ENCODE measurements at places on chromosomes 11 and 22.

GRCh38 chr22:48574776-48575617 lies 1252.7 kb downstream of the BRD1 start:
- no peak for DNase-seq

DNA sequence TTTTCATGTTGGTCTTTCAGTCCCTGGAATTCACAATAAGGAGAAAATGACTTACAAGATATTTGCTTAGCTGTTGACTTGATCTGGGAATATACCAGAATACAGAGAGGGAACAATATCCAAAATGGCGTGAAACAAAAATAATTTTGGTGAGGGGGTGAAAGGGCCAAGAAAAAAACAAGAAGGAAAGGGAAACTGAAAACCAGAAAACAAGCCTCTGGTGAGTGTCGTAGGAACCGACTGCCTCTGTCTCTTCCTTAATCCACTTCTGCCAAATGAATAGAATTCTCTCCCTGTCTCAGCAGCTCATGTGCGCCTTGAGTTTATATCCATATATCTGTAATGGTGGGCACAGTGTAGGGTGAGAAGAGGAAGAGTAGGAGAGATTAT lies 367.6 kb downstream of the ETS1 start:
- no peak for DNase-seq

GRCh38 chr11:33507967-33508366 lies 192.7 kb downstream of the C11orf91 start:
- DNase-seq, result no peak

- no peak for DNase-seq
Observed at GRCh38 chr11:33063326-33063881, 24.0 kb downstream of the TCP11L1 start.

- no peak for DNase-seq
Observed at GRCh38 chr11:36376009-36376887, 80.2 kb downstream of the PRR5L start.

- DNase-seq, result no peak
Observed at GRCh38 chr11:38593649-38594048, 1995.6 kb upstream of the RAG2 start.

GRCh38 chr11:67276781-67277230 lies 10.5 kb downstream of the GRK2 start:
- DNase-seq, result no peak

- DNase-seq, result no peak
Observed at GRCh38 chr11:130369141-130369691, 54.5 kb upstream of the ZBTB44 start.

- peak; percentile 38 for DNase-seq
Observed at GRCh38 chr22:36546092-36546804, 17.3 kb upstream of the EIF3D start.

DNA sequence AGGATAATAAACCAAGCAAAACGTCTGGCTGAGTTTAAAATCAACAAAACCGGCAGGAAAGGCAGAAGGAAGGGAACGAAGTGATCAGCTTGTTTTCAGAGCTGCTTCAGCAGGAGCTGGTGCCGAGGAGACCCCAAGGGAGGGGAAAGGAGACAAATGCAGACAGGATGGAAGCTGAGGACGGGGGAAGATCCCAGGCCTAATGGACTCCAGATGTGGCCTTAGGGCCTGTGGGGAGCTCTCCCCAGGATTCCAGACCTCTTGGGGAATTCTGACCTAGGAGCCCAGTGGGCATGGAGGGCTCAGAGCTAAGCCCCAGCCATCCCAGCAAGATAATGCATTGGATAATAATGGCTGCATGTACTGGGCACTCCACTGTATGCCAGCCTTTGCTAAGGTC lies 211.4 kb upstream of the NARS2 start:
- DNase-seq, result no peak

DNA sequence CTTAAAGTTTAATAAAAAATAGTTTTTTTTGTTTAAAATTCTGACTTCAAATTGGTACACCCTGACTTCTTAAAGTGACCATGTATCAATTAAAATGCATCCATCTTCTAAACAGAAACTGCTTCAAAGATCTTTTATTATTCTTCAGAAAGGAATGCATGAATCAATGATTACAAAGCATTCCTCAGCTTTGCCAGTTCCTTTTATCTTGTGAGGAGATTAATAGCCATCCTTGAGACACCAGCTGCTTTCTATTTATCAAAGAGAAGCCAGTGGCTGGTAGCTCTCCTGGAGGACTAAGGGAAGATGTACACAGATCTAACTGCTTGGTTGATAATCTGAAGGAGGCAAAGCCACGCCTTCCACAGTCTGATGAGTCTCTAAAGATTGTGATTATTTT lies 2222.5 kb downstream of the LRRC4C start:
- DNase-seq, result no peak

- no peak for DNase-seq
Observed at GRCh38 chr11:72741429-72741833, 10.8 kb downstream of the ARAP1 start.

GRCh38 chr11:122723106-122723505 lies 67.6 kb downstream of the UBASH3B start:
- no peak for DNase-seq

GRCh38 chr11:72670041-72670440 lies 4.2 kb downstream of the PDE2A start:
- no peak for DNase-seq

DNA sequence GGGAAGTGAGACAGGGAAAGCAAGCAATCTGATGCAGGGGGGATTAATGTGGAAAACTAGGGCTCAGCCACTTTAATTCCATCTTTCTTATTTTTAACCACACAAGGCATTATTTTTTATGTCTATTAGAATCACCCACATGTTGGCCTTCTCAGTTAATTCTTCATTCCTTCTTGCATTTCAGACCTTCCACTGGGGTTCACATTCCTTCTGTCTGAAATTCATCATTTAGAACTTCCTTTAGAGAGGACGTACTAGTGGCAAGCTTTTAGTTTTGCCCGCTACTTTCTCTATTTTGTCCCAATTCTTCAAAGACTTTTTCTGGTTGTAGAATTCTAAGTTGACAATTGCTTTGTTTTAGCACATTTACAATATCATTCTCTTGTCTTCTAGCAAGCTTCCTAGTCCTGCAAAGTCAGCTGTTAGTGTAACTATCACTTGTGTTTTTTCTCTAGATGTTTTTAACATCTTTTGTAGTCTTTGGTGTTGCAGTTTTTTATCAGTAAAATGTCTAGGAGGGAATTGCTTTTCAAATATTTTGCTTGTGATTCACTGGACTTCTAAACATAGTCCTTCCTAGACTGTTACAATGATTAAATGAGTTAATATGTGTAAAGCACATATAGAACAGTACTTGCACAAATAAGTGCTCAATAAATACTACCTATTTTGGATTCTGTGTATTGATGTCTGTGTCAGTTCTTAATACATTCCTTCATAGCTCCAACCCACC lies 5.5 kb upstream of the NNMT start:
- no peak for DNase-seq

GRCh38 chr11:61794579-61794978 lies 1.9 kb downstream of the FEN1 start:
- no peak for DNase-seq

GRCh38 chr11:120197977-120198376 lies 12.9 kb upstream of the OAF start:
- DNase-seq, result no peak

DNA sequence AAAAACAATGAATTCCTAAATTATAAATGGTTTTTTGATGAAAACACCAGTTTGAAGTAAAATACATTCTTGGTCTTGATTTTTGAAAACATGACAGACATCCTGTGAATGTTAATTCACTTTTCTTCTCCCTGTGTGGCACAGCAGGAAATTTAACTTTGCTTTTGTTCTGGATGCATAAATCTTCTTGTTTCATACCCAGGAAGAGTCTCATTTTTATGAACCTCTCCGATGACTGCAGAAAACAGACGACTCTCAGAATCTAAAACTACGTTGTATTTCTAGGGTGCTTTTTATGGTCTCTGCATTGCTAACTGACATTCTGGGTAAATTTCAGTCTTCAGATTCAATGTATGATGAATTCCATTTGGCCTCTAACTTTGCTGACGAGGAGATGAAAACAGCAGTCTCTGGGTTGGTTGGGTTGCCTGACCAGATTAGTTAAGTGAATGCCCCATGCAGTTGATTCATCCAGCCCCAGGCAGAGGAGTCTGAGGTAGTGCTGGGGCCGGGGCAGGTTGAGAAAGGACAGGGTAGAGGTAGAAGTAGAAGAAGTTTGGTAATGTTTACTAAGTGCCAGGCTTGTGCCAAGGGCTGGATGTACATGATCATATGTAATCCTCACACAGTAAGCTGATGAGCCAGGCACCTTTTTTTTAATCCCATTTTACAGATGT lies 20.1 kb downstream of the TCP11L1 start:
- no peak for DNase-seq

DNA sequence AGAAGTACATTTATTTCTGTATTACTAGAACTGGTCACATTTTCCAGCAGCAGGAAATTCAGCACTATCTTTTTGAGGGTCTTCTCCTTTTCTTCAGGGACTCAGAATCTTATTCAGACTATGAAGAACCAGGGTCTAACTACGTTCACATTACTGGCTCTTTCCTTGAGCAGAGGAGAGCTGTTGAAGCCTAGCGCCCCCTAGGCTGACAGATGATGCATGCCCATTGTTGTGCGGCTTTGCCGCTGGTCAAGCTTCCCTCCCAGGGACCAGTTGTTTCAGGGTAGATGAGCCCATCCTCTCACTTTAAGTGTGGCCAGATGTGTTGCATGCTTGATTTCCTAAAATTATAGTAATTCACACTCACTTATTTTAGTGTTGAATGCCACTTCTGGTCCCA lies 168.2 kb upstream of the PDGFD start:
- DNase-seq, result no peak

GRCh38 chr22:44848791-44849420 lies 96.5 kb downstream of the ARHGAP8 start:
- DNase-seq, result no peak

- DNase-seq, result peak; percentile 22
Observed at GRCh38 chr22:31347251-31348008, 1.3 kb upstream of the PATZ1 start.

DNA sequence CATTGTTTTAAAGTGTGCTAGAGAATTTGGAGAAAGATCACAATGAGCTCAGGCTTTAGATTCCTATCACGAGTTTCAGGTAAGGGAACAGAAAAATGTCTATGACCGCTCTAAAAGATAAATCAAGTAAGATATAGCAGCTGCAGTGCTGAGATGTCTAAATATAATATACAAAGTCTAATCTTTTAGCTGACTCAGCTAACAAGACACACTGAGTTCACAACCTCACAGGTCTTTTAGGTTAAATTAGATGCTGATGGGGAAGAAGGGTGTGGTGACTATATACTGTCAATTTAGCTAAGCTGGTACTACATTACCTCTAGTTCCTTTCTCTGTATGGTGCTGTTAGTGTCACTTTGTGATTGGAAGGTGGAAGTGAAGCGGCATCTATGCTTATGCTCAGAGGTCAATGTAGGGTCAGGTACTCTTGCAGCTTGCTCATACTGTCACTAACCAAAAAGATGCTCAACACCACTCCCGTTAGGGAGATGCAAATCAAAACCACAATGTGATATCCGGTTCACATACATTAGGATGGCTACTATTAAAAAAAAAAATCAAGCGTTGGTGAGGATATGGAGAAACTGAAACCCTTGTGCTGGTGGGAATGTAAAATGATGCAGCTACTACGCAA lies 283.5 kb downstream of the SWAP70 start:
- no peak for DNase-seq

- DNase-seq, result no peak
Observed at GRCh38 chr11:64788321-64789215, 10.2 kb upstream of the SF1 start.

DNA sequence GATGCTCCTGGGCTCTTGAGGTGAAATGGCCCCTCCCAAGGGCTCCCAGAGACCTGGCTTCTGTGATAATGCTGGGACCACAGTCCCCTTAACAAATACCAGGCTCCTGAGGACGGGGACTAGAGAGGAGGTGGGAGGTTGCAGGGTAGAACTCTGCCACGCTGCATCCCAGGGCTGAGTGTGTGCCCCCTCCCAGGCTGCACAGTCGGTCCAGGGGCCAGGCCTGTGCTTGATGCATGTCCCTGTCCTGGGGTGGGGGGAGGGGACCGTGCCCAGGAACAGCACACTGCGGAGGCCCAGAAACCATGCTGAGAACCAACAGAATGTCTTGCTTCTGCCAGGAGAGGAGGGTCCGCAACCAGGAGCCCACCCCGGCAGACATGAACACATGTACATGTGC lies 9.3 kb downstream of the CSF2RB start:
- DNase-seq, result no peak

- no peak for DNase-seq
Observed at GRCh38 chr11:127392575-127392974, 392.0 kb upstream of the KIRREL3 start.

DNA sequence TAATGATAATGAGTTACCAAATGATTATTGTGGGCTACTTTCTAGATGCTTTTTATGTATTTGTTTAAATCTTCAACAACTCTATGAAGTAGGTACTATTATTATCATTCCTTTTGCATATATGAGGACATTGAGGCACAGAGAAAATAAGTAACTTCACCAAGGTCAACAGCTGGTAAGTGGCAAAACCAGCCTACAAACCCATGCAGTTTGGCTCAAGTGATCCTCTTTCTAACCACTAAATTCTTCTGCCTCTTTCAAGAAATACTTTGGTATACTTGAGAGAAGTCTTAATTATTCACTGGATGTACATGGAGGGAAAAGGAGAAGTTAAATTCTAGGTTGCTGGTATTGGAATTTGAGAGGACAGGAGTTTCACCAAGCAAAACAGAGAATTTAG lies 495.2 kb upstream of the CADM1 start:
- DNase-seq, result no peak

- DNase-seq, result no peak
Observed at GRCh38 chr11:57674251-57674650, 6.3 kb downstream of the ZDHHC5 start.

- DNase-seq, result no peak
Observed at GRCh38 chr11:10537600-10537999, 3.4 kb downstream of the RNF141 start.

- DNase-seq, result no peak
Observed at GRCh38 chr11:47353978-47354774, 1.7 kb upstream of the MYBPC3 start.

DNA sequence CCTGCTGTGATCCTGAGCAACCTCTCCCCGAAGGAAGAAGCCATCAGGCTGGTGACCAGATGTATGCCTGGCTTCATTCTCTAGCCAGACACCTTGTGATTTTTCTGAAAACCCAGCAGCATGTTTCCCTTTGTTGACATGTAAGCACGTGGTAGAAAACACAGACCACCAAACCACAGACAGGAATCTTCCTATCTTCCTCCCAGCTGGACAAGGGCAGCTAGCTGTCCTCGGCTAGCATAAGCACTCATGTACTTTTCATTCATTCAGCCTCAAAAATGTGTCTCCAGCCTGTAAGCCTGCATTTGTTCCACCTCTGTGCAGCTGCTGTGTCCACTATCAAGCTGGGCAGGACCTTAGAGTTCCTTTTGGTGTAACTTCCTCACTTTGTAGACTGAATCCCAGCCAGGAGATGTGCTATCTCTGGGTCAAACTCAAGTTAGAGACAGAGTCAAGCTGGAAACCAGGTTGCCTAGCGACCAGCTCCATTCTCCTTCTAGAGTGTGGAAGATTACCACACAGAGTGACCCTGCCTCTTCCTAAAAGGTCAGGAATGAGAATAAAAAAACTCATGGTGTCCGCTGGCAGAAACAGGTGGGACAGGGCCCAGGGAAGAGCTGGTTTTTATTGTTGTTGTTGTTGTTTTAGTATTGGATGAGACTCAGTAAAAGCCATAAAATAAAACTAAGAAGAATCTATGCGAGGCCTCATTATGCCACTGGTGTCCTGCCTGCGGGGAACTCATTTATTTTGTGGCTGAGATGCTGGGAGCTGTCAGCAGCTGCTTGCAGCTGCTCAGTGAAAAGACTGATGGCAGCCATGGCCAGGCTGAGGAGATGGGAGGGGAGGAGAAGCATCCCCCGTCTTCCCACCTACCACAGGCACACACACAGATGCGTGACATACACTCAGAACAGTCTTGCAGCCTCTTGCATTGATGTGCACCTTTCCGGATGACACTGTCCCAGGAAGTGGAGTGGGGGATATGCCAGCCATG lies 7.4 kb upstream of the CLMP start:
- DNase-seq, result no peak

Data from fibroblast of the conjunctiva (primary cell).